ENCODE measurements at places on chromosomes 5 and 9. TPM values are rescaled to one million over a fixed set of nuclear protein-coding genes. Genes with fewer than 3 reads are reported as not detected.
A peak's percentile ranks its signal among the peaks of the same experiment; 100 is the strongest.

- DNase-seq, result no peak
Observed at GRCh38 chr5:154084062-154084639, 45.4 kb downstream of the MFAP3 start.

The SOX30 gene
- not detected for total RNA-seq

The DPYSL3 gene
- 1.7 TPM for total RNA-seq

- DNase-seq, result peak; percentile 80
Observed at GRCh38 chr5:79513704-79514390, at the start of gene HOMER1. HOMER1 (minus strand) TSS chr5:79514134; CDS start chr5:79512774, 1,360 bp downstream.

GRCh38 chr9:37683531-37684371 is 33.0 kb downstream of the FRMPD1 start:
- DNase-seq, result no peak

DNA sequence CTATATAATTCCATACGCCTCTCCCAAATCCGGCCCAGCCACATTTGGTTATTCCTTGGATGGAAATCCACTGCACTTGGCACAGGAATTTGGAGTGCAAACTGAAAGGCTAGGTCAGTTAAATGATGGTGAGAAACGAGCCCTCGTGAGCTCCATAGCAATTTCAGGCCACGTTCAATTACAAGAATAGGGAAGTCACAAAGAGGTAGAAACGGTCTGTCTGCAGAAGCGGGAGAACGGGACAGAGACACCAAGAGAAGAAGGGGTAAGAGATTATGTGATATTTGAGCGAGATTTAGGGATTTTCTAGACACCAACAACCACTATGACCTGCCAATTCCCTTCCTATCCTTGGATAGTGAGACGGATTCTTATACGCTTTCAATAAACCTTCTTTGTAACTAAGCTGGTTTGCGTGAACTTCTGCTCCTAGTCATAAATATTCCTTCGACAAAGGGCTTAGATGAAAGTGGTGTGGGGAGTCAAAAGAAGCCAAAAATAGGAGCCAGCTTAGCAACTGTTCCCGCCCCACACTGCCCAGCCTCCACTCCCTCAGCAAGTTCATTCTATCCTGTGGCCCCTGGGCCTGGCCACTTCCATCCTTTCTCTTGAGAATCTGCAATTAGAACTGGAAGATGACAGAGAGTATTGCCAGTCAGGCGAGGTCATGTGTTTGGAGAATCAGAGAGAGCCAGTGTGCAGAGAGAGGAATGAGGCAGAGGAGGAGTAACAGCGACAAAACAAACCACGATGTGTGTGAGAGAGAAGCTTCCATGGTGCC is 118.4 kb downstream of the ZNF608 start:
- DNase-seq, result no peak

GRCh38 chr9:109912082-109912582 is 132.1 kb downstream of the PALM2AKAP2 start:
- no peak for DNase-seq

- no peak for DNase-seq
Observed at GRCh38 chr9:127769929-127770582, 8.4 kb downstream of the SH2D3C start.

DNA sequence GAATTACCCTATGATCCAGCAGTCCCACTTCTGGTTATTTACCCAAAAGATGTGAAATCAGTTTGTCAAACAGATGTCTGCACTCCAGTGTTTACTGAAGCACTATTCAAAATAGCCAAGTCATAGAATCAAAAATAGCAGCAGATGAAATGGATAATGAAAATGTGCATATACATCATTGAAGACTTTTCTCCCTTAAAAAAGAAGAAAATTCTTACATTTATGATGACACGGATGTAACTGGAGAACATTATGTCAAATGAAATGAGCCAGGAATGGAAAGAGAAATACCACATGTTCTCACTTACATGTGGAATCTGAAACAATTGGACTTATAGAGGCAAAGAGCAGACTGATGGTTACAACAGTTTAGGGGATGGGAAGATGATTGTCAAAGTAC is 21.5 kb upstream of the PLEKHG4B start:
- DNase-seq, result no peak

All from pancreas (tissue), 10 donors.